ENCODE measurements at places on chromosomes 16 and 17.

DNA sequence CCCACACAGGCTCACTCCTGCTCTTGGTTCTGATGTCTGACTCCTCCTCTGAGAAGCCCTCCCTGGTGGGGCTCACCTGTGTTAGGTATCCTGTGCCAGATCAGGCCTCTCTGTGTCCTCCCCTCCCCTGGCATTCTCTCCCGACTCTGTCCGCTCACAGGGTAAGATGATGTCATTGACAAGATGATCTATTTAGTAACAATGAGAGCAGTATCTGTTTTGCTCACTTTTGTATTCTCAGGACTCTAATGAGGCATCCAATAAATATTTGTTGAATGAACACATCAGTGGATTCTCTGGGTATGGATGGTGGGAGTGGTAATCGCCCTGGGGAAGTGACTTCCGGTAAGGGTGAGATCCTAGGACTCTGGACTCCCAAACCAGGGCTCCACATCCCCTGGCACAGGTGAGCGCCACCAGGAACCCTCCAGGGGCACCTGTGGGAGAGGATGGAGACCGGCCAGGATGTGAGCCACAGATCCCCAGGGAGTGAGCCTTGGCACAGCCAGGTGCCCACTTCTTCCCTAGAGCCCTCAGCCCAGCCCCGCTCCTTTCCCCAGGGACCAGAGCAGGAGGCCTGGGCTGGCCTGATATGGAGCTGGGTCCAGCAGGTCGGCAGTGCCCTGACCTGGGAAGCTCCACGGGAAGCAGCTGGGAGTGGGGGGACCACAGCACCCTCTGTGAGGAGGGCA lies 5.4 kb upstream of the HAP1 start:
- peak; percentile 42 for DNase-seq

DNA sequence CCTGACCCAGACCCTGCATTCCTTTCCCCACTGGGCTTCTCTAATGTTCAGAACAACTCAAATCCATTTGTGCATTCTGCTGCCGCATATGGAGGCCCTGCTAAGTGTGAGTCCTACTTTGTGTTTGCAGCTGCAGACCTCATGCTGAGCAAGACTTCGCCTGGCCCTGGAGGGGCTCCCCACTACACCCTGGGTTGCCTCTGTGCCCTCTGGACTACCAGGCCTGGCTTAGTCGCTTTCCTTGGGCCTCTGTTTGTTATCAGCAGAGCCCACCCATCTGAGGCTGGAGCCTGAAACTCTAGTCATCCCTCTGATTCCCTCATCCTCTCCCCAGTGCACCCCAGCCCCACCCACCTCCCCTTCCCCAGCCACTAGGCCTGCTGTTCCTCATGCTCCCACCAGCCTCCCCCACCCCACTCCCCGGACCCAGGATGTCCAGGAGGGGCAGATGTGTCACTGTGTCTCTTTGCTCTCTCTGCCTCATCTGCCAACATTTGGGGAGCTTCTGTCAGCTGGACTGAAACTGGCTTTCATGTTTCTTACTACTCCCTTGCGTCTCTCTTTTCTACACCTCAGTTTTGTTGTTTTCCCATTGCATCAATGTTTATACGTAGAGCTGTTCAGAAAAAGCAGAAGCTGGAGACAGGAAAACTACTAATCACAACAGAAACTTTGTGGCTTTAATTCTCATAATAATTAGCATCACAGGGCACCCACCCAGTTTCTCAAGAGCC lies 17.9 kb upstream of the CD300E start:
- DNase-seq = no peak

- no peak for DNase-seq
Observed at GRCh38 chr17:81120149-81120484, 45.2 kb upstream of the PVALEF start.

DNA sequence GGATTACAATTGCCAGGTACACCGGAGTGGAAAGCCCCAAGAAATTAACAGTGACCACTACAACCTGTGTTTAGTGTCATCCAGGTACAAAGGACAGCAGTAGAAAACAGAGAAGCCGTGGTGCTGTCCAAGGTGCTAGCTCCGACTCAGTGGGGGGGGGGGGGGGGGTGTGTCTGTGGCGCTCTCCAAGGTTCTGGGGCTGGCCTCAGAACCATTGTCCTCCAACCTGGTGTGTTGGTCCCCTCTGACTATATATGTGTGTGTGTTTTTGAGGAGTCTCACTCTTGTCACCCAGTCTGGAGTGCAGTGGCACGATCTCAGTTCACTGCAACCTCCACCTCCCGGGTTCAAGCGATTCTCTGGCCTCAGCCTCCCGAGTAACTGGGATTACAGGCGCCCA lies 5.8 kb upstream of the ZNF23 start:
- peak; percentile 65 for DNase-seq

GRCh38 chr17:81959362-81960129 lies 1.4 kb downstream of the NOTUM start:
- DNase-seq = peak; percentile 81

GRCh38 chr16:3036726-3037315 lies at the start of gene BICDL2:
TSS of gene BICDL2 (minus strand) at chr16:3036944. CDS start at chr16:3035496, 1,448 bp downstream.
- no peak for DNase-seq

GRCh38 chr17:74298778-74299177 lies 24.7 kb downstream of the DNAI2 start:
- no peak for DNase-seq

GRCh38 chr17:73337330-73337710 lies 25.5 kb upstream of the CDC42EP4 start:
- no peak for DNase-seq

- peak; percentile 97 for DNase-seq
Observed at GRCh38 chr16:14486520-14487303, 143.3 kb downstream of the PARN start.

DNA sequence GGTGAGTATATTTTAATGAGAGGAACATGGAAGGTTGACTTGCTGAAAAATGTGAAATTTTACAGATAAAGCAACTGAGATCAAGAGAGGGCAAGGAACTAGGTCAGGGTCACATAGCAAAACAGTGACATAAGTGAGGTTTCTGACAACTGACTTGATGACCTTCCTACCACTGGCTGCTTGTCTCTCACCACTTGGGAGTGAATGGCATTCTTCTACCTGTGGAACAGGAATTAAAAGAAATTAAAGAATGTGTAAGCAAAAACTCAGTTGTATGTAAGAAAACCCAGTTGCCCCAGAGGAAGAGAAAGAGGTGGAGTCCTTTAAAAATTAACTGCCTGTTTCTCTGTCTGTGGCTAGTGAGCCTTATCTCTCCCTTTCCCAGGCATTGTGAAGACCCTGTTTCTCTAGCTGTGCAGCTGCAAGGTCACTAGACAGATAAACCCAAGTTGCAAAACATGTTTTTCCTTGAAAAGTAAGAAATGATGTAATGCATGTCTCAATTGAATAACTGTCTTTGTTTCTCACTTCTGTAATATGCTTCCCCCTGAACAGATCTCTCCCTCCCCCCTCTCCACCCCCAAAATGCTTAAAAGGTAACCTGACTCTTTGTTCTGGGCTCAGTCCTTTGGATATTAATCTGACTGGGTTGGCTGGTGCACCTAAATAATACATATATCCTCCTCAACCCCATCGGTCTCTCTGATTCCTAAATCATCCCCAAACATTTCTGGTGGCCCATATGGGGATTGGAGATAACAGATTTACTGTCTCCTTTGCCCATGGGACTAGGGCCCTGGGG lies 23.4 kb downstream of the ACSM1 start:
- DNase-seq = no peak

DNA sequence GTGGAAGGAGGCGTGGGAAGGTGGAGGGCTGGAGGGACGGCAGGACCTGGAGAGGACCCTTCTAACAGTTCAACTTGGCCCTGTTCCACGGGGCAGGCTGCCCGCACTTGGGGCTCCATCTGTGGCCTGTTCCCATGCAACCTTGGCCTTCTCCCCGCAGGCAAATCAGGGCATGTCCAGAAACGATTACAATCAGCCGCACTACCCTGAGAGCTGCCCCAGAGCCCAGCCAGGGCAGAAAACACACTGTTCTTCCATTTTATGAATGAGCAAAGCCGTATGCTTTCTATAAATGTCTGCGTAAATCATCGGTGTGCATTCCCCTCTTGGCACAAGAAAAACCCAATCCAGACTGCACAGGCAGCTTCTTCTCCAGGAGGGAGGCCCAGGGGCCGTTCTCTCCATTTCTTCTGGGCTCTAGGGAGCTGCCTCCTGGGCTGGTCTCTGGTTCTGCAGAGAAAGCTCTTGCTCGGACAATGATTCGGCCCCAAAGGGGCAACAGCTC lies 228.7 kb downstream of the SOX9 start:
- DNase-seq = no peak

- DNase-seq = peak; percentile 30
Observed at GRCh38 chr17:64706224-64707049, 44.3 kb upstream of the SMURF2 start.

- DNase-seq = no peak
Observed at GRCh38 chr16:89367538-89367915, 122.8 kb downstream of the ANKRD11 start.

DNA sequence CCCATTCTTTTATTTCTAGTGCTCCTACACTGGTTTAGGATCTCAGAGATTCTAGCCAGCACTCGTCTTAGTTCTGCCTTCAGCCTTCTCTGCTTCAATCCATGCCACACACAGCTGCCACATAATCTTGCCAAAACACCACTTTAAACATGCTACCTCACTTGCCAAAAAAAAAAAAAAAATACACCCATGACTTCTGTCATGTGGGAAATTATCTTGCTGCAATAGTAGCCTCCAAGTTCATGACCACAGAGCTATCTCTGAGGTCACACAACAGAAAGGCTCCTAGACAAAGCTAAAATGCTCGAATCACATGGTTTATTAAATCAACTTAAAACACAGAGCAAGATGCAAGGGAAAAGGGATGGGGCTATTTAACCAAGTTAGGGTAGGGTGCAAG lies 18.1 kb downstream of the FZD2 start:
- no peak for DNase-seq

DNA sequence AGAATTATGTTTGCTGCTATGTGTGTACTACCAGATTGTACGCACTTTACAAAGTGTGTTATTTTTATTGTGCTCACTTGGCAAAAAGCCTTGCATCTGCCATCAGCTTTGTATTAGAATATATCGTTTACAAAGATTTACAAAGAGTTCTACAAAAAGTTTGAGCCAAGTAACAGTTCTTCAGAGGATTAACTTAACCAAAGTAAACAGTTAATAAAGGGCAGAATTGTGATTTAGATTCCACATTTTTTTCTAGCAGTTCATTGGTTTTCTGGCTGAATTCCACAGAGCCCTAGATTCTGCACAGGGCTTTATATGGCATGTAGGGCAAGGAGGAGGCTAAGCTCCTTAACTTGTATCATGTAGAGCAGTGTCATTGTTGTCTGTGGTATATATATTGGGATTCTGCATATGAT lies 29.4 kb downstream of the UTP18 start:
- no peak for DNase-seq

DNA sequence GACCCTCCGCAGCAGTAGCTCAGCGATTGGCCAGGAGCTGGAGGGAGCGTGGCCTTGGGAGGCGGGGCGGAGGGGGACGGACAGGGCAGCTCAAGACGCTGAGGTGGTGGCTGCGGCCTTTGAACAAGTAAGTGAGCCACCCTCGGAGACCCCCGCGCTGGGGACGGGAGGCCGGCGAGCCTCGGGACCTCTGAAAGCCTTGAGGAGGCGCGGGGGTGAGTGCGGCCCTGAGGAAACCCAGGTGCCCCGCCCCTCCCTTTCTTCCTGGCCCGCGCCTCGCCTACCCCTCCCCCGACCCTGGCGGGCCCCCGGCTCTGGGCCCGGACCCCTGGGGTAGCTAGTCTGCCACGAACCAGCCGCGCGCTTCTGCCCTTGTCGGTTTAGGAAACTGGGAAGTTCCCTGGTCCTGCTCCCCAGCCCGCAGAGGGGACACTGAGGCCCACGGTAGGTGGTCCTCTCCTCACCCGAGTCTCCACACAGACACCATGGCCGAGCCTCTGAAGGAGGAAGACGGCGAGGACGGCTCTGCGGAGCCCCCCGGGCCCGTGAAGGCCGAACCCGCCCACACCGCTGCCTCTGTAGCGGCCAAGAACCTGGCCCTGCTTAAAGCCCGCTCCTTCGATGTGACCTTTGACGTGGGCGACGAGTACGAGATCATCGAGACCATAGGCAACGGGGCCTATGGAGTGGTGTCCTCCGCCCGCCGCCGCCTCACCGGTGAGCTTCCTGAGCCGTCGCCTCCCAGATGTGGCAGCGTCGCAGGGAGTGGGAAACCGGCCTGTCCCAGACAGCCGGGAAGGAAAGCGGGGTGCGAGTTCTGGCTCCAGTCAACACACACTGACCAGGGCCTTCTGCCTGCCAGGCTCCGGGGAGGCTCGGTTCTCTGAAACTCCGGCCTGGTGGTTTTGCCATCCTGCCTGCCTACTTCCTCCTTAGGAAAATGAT lies at the start of gene MAPK7:
Gene MAPK7, plus strand, starts transcription at position 83 of the 945 bp plus-strand sequence. Its CDS starts 403 bp downstream, at position 486.
- no peak for DNase-seq

GRCh38 chr17:2697611-2698162 lies 13.9 kb downstream of the CLUH start:
- DNase-seq = no peak

DNA sequence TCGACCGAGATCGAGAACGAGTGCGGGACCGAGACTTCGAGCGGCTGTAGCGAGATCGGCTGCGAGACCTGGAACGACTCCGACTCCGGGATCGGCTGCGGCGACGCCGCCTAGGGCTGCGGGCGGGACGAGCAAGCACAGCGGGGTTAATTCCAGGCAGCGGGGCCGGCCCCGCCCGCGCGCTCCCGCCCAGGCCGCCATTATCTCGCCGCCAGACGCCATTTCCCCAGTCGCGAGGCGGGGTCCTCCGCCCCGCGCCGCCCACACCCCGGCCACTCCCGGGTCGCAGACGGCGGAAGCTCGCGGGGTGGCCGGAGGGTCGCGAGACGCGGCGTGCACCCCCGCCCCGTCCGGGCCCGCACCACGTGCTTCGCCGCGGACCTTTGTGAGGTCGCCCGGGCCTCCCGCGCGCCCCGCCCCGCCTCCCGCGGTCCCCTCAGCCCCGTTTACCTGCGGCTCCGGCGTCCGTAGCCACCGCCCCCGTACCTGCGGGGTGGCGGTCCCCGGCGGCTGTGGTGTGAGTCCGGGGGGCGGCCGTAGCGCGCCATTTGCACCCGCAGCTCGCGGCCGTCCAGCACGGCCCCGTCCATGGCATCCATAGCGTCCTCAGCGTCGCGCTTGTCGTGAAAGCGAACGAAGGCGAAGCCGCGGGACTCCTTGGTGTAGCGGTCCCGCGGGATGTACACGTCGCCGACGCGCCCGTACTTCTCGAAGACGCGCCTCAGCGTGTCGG lies 616 bp downstream of the SRSF2 start:
- DNase-seq = peak; percentile 57

DNA sequence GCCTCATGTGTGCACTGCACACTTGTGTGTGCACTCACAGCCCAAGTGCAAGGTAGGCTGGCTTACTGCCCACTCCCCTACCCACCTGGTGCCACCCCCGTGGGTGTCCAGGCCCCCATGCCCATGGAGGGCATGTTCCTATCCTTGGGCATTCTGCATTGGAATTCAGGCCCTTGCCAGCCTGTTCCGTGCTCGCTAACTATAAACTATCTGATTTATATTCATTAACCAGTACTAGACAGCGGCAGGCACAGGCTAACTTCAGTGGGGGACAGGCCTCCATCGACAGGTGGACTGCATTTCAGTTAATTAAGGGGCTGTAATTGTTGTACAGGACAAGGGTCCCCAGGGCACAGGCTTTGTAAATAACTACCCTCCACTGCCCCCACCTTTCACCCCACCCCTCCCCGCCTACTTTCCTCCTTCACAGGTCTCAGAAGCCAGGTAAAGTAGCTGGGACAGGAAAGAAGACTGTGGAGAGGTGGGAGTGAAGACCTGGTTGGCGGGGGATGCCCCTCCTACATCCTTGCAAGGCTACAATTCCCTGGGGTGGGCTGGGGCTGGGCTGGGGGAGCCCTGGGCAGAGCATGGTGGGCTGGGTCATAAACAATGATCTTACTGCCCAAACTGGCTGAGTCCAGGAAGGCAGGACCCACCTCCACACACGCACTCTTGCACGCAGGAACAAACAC lies 119.0 kb upstream of the LHX1 start:
- no peak for DNase-seq
